Fibroblast of pulmonary artery (primary cell): ENCODE measurements at places on chromosomes 6 and 20.

DNA sequence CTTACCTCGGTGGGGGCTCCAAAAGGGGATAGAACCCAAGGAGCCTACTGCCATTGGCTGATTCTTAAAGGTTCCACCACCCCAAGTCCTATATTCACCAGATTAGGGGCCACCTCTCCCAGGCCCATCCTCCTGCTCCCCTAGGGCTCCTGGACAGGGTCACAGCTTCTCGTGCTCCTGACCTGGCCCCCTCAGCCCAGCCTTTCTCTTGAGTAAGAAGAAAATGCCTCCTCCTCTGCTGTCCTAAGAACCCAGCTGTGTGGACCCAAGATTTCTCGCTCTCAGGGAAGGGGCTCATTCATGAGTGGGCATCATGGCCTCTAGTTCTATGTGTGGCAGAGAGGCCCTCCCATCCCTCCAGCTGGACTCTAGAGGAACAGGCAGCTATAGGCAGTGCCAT lies 16.6 kb downstream of the HLA-DPB1 start:
- DNase-seq, result no peak

GRCh38 chr20:33160681-33161080 lies 7.3 kb upstream of the BPIFA2 start:
- DNase-seq, result no peak

- DNase-seq, result peak; percentile 87
These were observed 31.9 kb downstream of the WDR27 start for GRCh38 chr6:169669889-169670288.

GRCh38 chr6:7249391-7249790 lies 63.6 kb downstream of the SSR1 start:
- DNase-seq, result no peak

- peak; percentile 57 for DNase-seq
These were observed 39.3 kb downstream of the DTNBP1 start for GRCh38 chr6:15623276-15624116.

DNA sequence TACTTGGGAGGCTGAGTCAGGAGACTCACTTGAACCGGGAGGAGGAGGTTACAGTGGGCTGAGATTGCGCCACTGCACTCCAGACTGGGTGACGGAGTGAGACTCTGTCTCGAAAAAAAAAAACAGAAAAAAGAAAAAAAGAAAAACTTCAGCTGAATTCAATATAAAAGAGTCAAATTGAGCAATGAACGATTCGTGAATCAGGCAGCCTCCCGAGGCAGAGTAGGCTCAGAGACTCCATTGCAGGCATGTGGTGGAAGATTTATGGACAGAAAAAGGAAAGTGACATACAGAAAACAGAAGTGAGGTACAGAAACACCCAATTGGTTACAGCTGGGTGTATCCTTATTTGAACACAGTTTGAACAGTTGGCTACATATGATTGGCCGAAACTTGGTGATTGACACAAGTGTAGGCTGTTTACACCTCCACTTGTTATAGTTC lies 56.3 kb downstream of the HLA-DPB1 start:
- no peak for DNase-seq

DNA sequence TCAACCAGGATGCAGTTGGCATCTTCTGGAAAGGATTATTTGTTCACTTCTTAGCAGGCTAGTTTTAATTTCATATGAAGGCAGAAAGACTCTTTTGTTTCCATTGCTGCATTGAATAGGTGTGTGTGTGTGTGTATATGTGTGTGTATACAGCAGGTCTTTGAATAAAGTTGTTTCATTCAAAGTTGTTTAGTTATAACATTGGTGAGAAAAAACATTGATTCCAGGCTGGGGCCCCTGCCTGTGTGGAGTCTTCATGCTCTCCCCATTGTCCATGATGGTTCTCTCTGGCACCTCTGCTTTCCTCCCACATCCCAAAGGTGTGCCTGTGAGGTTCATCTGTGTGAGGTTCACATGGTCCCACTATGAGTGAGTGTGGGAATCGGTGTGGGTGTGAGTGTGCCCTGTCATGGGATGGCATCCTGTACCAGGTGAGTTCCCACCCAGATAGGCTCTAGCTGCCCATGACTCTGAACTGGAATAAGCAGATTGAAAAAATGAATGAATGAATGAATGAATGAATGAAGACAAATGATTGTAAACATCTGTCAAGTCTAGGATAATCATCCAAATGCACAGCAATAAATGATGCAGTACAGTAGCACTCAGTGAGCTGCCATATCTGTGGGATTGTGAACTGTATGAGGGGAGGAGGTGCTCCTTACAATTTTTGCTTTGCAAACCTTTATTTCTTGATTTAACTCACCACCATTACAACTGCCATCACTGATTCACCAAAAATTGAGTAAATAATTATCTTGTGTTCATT lies 156.0 kb downstream of the ADGRG6 start:
- no peak for DNase-seq

DNA sequence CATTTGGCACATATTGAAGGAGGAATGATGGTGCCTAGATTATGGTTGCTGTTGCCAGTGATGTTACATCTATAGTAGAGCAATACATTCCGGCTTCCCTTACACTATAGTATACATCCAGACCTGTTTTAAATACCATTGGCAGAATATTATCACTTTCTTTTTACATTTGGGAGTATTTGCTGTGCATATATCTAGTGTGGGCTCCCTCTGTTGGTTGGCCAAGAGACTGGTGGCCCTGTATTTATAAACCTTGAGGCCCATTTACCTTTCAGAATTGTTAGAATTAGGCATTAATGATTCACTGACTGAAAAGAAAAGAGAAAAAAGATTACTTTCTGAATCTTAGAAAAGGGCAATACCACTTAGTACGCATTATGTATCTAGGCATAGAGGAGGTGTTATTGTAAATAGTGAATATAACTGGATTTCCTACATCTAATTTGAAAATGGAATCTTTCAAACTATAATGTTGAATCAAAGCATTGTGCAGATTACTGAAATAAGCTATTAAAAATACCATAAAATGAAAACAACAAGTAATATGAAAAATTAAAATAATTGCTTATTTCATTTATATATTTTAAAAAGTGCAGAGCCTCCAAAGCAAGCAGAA lies 628.8 kb upstream of the MAN1A1 start:
- DNase-seq, result peak; percentile 36

GRCh38 chr20:51486197-51487005 lies 56.1 kb downstream of the NFATC2 start:
- DNase-seq, result no peak

DNA sequence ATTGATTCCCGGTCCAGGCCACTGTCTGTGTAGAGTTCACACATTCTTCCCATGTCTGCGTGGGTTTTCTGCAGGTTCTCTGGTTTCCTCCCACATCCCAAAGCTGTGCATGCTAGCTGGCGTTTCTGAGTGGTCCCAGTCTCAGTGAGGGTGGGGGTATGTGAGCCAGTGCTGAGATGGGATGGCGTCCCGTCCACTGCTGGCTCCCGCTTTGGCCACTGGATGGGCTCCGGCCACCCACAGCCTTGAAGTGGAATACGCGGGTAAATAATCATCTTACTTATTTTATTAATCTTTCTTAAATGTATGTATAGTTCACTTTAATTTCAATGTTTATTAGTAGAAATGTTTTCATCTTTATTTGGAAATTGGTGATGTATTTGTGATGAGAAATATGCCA lies 343.5 kb upstream of the MANEA start:
- no peak for DNase-seq

DNA sequence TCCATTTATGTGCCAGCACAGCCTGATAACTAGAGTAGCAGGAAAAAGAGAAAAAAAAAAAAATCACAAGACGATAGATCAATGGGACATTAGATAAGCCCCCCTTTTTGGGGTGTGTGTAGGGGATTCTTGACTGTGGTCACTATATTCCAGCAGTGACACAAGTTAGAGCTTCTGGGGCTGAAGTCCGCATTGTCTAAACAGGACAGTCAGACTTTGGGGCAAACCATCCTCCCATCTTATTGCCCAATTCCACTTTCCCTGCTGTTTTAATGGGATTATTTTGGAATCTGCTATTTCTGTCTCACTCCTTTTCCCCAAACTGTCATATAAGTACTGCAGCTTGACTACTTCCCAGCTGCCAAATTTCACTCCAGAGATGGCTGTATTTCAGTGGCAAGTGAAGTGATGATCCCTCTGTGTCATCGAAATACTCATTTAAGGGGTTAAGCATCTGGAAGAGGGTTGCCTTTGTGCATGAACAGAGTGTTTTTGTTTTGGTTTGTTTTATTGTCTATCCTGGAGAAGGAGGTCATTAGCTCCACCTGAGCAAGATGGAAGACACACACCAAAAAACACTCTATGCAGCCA lies 182.5 kb downstream of the ATXN1 start:
- DNase-seq, result no peak

GRCh38 chr6:79467716-79468115 lies 69.5 kb downstream of the LCA5 start:
- no peak for DNase-seq

GRCh38 chr6:26241033-26241895 lies 123.7 kb upstream of the BTN3A2 start:
- no peak for DNase-seq

DNA sequence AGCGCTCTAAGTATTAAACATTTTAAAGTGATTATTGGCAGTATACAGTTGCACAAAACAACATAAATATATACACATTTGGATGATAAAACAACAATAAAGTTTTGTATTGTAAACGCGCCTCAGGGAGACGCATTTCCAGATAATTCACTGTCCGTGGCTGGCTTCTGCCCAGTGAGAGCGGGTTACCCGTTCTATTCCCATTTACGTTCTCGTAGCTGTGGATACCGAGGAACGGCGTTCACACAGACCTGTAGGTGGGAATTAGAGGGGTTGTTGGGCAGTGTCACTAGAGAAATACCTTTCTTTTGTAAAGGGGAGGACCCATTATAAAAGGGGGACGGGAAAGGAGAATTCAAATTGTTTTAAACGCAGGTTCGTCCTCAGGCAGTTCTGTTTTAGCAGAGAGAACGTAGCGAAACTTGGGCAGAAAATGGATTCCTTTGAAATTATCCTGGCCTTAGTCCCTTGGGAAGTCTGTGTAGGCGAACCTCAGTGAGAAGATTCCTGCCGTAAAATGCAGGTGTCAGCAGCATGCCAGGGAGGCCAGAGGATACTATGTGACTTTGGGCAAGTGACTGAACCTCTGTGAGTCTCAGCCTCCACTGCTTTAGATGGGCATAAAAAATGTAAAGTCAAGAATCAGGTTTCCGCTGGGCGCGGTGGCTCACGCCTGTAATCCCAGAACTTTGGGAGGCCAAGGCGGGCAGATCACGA lies 756 bp downstream of the MTG2 start:
- no peak for DNase-seq

DNA sequence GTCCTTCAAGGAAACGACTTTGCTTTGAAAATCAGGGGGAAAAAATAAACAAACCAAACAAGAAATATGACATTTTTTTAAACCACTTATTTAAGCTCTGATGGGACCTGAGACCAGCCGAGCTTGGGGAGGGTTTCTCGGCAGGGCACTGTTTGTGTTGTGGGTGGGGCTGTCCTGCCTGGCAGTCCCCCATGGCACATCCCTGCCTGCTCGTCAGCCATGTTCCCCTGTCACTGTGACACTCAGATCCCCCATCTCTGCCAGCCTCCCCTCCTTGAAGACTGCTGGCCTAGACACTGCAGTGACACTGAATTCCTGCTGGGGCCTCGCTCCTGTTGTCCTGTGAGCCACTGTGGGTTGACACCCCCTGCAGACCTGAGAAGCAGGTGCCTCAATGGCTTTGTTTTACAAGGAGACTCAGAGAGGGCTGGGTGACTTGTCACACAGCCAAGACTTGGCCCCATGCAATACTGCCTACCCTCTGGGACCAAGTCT lies 95.1 kb upstream of the PTPN1 start:
- DNase-seq, result no peak

DNA sequence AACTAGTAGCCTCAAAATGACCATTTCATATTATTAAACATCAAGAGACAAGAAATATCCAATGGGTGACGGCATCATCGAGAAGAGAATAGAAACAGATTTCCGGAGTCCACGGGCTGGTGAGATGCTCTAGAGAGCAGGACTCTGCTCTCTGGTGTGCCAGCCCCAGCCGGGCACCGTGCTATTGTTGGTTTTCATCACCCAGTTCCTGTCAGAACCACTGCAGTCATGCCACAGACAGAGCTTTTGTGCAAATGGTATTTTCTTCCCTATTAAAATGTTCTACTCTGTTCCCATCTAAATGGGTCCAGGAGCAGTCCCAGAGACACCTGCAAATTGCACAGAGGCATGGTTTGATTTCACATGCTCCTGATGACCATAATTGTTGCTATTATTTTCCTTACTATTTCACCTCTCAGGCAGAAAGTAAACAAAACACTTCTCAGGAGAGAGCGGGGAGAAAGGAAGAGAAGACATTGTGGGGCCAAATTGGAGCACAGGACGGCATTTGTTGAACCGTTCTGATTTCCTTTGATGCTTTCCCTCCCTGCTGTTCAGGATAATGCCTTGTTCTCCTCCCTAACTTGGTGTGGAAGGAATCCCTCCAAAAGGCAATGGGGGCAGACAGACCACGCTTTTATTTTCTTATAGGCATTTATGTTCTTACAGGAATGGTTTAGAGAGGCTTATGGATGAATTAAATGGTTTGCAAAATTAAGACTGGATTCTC lies 11.4 kb upstream of the RAMACL start:
- no peak for DNase-seq

DNA sequence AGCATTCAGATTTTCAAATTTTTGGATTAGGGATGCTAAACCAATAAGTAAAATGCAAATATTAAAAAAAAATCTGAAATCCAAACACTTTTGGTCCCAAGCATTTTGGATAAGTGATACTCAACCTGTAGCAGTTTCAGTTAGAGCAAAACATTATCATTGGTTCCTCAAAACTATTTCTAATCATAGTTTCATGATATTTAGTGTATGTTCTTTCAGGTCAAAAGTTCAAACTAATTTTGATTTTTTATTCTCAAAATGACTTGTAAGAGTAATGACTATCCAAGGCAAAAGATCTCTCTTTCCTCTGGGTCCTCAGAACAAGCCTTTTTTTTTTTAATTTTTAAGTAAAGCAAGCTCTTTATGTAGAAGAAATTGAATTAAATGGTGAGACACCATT lies 64.0 kb upstream of the TFB1M start:
- no peak for DNase-seq

- DNase-seq, result peak; percentile 34
These were observed 174.6 kb downstream of the KHDC1L start for GRCh38 chr6:73050706-73051105.

DNA sequence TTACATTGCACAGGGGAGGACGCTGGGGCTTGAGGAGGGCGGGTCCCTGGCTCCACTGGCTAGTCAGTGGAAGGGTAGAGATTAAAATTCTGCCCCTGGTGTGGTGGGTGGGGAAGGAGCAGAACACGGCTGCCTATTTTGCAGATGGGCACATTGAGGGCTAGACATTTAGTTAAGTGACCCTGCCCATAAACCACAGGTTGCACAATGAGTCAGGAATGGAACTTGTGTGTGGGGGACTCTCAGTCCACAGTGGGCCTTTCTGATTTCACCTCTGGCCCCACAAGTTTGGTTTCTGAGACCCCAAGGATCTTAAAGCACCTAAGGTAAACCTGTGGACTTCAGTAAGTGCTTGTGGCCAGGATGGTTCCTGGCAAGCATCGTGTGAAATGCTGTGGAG lies 22.0 kb upstream of the CCDC167 start:
- DNase-seq, result no peak

GRCh38 chr6:133551847-133552341 lies 310.7 kb downstream of the EYA4 start:
- peak; percentile 95 for DNase-seq
